ENCODE measurements at places on chromosomes 4 and X.

GRCh38 chrX:42678133-42678532, 99.8 kb downstream of the PPP1R2C start:
- DNase-seq, result no peak

- no peak for DNase-seq
Measured at GRCh38 chrX:41661366-41662095, 27.2 kb upstream of the GPR34 start.

DNA sequence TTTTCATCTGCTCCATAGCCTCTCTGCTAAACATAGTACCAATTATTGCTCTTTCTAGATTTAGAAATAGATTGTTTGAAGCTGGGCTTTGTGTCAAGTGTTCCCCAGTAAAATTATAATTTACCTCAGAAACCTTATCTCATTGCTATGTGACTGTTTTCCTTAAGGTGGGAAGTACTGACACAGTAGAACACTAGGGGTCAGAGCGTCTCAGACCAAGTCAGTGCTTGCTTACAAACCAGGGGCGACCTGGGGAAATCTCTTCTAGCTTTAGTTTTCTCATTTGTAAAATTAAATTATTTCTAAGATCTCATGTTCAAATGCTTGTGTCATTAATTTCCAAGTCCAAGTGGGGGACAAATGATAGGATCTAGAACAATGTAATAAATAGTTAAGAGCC, 360.4 kb downstream of the RAPGEF2 start:
- no peak for DNase-seq

- no peak for DNase-seq
Measured at GRCh38 chrX:73965833-73966232, 338.1 kb upstream of the ZCCHC13 start.

GRCh38 chr4:162458051-162458450, 294.3 kb upstream of the FSTL5 start:
- no peak for DNase-seq

DNA sequence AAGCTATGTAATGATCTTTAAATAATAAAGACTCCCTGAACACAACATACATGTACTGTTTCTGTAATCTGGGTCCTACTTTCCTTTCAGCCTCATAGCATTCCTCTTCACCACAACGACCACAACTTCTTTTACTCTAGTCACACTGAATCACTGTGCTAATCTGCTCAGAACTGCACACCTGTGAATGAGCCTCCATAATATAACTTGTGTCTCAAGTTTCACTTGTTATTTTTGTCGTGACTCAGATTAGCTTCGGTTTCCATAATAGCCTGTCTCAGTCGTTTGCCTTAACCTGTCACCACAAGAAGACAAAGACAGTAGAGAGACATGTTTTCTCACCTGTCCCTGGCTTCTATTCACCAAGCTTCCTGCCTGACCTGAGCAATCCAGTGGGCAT, 61.8 kb downstream of the MAGED1 start:
- peak; percentile 70 for DNase-seq

- no peak for DNase-seq
Measured at GRCh38 chrX:54042609-54043021, 1.7 kb downstream of the PHF8 start.

DNA sequence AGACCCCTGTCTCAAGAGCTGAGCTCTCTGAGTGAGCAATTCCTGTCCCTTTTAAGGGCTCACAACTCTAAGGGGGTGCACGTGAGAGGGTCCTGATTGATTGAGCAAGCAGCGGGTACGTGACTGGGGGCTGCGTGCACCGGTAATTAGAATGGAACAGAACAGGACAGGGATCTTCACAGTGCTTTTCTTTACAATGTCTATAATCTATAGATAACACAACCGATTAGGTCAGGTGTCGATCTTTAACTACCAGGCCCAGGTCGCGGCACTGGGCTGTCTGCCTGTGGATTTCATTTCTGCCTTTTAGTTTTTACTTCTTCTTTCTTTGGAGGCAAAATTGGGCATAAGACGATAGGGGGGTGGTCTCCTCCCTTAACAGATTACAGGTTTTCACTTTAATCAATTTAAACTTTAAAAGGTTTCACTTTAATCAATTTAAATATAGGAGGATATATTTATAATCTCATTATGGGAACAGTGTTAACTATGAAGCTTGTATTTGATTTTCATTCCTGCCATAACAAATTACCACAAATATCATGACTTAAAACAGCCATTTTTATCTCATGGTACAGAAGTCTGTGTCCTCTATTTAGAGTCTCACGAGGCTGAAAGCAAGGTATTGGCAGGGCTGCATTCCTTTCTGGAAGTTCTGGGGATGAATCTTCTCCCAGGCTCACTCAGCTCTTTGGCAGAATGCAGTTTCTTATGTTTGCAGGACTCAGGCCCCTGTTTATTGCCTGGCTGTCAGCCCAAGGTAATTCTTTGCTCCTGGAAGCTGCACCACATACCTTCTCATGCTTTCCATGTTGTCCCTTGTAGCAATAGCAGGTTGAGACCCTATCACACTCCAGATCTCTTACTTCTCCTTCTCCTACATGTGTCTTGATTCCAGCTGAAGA, 5.2 kb downstream of the SPATA4 start:
- DNase-seq, result no peak

DNA sequence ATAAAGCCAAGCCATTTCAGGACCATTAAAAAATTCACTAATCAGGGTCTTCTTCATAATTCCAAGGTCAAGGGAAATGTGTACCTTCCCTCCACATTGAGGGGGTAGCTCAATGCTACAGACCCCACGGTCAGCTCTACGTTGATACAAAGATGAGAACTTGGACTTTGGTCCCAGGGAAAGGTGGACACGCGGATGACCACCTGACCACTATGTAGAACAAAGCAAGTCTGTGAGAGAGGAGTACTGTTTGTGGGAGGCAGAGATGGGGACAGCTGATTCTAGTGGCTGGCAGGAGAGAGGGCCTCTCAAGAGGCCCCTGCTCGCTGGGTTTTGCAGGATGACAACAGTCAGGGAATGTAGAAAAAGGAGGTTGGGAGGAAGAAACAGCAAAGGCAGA, 58.0 kb downstream of the SLC2A9 start:
- DNase-seq, result no peak

DNA sequence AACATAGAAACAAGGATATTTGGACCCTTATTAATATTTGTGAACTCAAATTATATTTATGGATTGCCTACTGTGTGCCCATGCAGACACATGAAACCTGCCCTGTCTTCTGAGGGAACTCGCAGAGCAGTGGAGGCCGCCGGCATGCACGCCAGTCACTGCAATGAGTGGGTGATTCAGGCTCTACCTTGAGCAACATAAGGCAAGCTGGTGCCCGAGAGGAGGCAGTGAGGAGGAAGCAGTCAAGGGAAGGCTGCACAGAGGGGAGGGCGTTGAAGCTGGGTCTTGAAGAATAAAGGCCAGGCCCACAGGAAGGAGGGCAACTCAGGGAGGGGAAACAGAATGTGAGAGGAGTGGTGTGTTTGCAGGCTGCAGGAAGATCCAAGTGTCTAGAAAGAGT, 52.8 kb downstream of the PPEF2 start:
- no peak for DNase-seq

DNA sequence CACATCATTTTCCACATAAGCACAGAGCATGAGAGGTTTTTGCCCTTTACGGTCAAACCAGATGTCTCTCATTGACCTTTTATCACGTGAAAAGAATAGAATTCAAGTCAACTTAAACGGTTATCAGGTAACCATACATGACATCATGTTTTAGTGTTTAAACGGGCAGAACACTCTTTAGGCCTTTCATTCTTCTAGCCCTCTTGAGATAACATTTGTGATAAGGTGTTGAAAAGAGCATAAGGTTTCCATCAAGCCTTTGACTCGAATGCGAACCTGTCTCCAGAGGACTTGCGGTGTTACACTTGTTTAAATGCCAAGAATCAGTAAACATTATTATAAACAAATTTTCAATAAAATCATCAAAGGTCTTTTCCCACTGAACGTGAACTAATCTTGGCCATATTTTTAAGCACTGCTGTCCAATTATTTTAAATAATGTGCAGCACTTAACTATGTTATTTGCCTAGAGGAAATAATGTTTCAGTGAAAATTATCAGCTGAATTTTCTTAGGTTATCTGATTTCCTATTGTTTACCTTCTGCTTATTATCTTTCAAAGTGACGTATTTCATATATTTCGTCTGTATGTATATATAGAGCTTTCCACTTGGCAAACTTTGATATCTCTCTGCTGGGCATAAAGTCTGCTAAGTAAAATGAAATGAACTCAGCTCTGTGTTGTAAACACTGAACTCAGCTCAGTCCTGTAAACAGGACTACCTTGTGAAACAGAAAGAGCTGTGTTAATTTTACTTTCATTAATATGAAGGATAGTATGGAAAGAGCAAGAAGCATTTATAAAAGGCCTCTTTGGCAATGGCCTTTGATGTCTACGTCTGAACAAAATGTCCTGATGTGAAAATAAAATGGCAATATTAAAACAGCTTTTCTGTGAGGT, 33.3 kb downstream of the TENM3 start:
- no peak for DNase-seq

GRCh38 chrX:6383917-6384316, 151.0 kb downstream of the VCX3A start:
- DNase-seq, result no peak

- DNase-seq, result no peak
Measured at GRCh38 chr4:154719087-154719486, 24.7 kb upstream of the LRAT start.

- DNase-seq, result peak; percentile 43
Measured at GRCh38 chrX:96684339-96685209, at the start of gene DIAPH2. TSS of gene DIAPH2 (plus strand) at chrX:96684842.

- no peak for DNase-seq
Measured at GRCh38 chr4:24753519-24753918, 41.9 kb upstream of the SOD3 start.

DNA sequence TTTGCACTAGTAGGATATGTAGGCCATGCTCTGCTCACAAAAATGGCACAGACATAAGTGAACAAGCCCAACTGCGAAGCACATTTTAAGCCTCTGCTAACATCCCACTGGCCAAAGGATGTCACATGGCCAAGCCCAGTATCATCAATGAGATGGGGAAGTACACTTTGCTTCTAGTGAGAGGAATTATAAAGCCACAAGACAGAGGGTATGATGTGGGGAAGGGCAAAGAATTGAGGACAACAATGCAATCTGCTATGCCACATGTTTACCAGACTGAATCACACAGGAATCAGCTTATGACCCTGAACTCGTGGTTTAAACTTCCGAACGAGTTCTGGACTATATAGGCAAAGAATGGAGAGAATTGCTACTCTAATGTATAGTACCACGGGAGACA, 39.1 kb downstream of the SUPT20HL1 start:
- DNase-seq, result no peak

DNA sequence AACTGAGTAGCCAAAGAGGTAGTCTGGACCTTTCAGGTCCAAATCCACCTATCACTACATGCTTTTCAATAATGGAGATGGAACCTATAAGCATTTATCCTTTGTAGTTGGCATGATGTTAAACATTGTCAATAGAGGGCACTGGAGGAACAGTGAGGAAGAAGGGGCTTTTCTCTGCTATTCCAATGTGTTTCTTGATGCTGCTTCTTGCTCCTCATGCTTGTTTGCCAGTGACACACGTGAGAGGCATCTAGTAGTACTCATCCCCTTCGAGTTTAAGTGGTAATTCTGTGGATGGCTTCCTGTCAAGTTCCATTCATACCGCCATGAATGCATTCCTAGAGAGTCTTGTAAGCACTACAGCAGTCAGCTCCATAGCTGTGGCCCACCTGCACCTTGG, 84.0 kb downstream of the NAA11 start:
- no peak for DNase-seq

GRCh38 chrX:137353404-137353803, 212.5 kb upstream of the ZIC3 start:
- DNase-seq, result no peak

- no peak for DNase-seq
Measured at GRCh38 chrX:71910986-71911730, 513 bp downstream of the NHSL2 start.

DNA sequence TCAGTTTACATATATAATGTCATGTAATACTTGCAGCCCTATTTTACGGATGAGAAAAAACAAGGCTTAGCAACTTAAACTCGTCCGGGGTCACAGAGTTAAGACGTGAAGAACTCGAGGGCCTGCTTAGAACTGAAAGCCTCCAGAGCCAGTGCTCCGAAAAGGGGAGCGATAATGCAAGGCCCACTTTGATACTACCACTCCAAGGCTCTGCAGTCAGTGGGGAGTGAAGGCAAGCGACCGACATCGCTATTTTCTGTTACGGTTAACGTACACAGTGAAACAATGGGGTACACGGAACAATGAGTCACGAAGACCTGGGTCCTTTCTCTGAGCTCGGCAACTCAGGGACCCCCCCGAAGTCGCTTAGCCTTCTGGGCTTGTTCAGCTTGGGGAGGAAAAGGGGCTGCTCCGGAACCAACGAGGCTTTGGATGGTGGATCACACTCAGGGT, 965 bp downstream of the PPA2 start:
- DNase-seq, result no peak

DNA sequence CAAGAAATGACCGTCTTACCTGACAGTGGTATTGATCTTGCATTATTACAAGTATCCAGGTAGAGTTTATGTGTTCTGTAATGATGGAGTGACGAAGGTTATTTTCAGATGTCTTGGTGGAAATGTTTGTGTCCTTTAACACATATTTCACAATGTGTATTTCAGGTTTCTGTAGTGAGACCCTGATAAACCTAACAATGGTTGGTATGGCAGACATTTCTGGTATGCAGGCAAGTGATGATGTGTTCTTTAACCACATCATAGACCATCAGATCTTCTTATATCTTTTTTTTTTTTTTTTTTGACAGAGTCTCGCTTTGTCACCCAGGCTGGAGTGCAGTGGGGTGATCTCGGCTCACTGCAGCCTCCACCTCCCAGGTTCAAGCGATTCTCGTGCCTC, 14.6 kb upstream of the ATXN3L start:
- no peak for DNase-seq

DNA sequence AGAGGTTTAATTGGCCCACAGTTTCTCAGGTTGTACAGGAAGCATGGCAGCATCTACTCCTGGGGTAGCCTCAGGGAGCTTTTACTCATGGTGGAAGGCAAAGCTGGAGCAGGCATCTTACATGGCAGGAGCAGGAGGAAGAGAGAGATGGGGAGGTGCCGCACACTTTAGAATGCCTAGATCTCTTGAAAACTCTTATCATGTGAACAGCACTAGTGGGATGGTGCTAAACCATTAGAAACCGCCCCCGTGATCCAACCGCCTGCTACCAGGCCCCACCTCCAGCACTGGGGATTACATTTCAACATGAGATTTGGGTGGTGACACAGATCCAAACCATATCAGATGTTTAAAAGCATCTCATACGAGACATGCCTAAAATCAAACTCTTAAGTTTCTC, 41.6 kb upstream of the SCOC start:
- DNase-seq, result no peak

DNA sequence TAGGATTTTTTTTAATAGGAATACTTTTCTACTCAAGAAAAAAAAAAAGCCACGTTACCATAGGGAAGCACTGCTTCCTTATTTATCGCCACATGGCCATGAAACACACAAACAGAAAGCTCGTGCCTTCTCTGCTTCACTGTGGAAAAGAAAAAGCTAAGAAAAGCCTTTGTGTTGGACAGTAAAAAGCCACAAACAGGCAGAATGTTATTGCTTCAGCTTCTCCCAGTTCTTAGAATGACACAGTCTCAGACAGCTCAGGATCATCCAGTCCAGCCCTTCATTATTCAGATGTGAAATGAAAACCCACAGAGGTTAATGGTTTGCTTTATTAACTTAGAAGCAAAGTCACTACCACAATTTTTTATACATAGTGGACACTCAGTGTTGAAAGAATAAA, 181.6 kb upstream of the NOCT start:
- no peak for DNase-seq

Measured in GM12864 (cell line).